ENCODE measurements at places on chromosomes 1 and 21. TPM values are rescaled to one million over a fixed set of nuclear protein-coding genes. Genes with fewer than 3 reads are reported as not detected.

GRCh38 chr1:208475449-208475848 lies 231.3 kb upstream of the PLXNA2 start:
- no peak for DNase-seq

GRCh38 chr1:159088050-159088449 lies 11.5 kb upstream of the AIM2 start:
- DNase-seq: no peak

DNA sequence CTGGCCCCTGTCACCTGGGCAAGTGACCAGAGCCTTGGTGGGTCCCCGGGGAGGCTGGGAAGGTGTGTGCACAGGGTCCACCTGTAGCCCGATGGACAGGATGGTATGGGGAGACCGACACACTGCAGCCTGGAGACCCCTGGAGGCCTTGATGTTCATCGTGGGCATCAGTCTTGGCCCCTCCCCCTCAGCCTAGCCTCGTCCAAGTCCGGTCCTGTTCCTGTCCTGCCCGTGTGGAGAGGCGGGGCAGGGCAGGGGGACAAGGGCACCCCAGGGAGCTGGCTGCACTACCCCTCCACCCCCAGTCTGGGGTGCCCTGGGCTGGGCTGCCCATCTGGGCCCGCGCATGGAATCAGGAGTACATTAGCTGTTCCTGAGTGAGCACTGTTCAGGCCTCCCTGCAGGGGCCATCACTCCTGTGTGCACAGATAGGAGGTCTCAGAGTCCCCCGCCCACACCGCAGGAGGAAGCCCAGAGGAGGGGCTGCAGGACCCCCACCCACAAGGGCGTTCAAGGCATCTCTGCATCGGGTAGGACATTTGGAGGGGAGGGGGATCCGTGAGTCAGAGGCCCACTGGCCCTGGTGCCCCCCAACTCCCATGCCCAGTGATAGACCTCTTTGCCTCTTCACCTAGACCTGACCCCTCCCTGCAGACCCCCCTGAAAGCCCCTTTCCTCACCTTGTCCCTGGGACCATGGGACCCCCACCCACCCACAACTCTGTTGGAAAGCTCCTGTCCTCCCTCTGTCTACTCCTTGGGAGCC lies 63.2 kb downstream of the WNT9A start:
- no peak for DNase-seq

DNA sequence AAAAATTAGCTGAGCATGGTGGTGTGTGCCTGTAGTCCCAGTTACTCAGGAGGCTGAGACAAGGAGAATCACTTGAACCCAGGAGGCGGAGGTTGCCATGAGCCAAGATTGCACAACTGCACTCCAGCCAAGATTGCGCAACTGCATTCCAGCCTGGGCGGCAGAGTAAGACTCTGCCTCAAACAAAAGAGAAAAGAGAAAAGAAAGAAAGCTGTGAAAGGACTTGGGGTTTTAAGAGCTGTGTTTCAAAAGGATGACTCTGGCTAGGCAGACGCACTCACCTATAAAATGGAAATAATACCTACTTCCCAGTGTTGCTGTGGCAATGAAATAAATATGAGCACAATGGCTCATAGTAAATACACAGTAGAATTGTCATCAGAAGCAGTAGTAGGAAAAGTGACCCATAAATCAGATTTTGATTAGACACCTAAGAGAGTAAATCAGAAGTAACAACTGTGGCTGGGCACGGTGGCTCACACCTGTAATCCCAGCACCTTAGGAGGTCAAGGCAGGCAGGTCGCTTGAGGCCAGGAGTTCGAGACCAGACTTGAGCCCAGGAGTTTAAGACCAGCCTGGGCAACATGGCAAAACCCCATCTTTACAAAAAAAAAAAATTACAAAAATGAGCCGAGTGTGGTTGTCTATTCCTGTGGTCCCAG lies 45.9 kb upstream of the PUM1 start:
- no peak for DNase-seq

- DNase-seq: no peak
Measured at GRCh38 chr1:97845805-97846204, 75.0 kb downstream of the DPYD start.

DNA sequence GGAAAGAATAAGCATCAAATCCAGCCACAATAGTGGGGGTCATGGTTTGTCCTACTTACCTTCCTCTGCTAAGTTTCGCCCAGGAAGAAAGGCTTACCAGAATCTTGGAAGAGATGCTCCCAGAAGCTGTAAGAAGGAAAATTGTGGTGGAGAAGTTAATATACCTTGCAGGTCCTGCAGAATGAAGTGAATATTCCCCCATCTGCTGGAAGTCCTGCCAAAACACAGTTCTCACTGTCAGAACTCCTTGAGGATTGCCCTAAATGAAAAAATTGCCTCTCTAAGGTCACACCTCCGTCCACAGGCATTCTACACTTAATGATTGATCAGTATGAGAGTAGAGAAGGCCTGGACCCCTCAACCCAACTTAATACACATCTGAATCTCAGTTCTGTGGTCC lies 78.4 kb upstream of the RGS21 start:
- no peak for DNase-seq

- DNase-seq: no peak
Measured at GRCh38 chr1:116513956-116514355, 56.9 kb downstream of the CD58 start.

DNA sequence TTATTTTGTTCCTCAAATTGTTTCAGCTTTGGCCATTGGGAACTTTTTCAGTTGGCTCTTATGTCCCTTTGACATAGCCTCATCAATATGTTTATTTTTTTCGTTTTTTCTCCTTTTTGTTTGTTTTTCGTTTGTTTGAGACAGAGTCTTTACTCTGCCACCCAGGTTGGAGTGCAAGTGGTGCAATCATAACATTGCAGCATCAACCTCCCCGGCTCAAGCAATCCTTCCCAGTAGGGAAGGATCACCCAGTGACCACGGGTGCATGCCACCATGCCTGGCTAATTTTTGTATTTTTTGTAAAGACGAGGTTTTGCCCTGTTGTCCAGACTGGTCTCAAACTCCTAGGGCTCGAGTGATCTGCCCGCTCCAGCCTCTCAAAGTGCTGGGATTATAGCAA lies 8.1 kb downstream of the POLR3GL start:
- no peak for DNase-seq

DNA sequence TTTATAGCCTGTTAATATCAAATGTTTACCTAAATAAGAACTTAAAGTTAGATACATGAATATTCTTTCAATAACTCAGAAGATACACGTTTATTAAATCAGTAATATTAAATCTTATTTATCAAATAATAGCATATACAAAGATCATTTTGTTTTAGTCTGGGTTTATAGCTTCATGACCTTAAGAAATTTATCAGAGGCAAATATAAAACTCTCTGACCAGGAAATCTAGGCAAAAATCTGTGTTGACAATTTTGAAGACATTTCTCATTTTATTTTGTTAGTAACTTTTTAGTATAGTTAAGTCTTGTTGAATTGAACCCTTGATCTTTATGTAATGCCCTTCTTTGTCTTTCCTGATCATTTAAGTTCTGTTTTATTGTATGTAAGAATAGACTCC lies 46.4 kb downstream of the PRKACB start:
- no peak for DNase-seq

DNA sequence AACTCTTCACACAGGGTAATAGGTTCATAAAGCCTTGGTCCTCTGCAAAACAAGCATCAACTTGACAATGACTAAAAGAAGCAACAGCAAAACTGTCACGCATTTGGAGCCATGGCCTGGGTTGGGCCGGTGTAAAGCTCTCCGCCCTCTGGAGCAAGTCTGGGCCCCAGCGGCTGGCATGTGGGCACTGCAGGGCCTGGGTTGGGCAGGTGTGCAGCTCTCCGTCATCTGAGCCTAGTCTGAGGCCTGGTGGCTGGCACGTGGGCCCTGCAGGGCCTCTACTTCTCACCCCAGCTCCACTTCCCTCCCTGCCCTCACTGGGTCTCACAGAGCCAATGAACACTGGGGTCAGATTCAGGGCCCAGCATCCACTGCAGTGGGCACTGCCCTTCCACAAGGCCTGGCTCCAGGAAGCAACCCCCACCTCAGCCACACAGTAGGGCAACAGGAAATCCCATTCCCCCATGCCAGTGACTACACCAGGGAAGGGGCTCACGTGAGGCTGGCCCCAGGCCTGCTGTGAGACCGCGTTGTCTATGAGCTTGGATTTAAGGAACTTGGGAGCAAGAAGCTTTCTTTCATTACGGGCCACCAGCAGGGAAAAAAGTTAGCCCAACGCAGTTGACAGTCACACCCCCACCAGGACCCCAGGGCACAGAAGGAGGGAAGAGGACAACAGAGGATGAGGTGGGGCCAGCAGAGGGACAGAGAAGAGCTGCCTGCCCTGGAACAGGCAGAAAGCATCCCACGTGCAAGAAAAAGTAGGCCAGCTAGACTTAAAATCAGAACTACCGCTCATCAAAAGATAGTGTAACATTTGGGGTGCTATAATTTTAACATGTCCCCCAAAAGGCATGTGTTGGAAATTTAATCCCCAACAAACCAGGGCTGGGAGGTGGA lies 52.7 kb downstream of the NPHP4 start:
- DNase-seq: no peak

DNA sequence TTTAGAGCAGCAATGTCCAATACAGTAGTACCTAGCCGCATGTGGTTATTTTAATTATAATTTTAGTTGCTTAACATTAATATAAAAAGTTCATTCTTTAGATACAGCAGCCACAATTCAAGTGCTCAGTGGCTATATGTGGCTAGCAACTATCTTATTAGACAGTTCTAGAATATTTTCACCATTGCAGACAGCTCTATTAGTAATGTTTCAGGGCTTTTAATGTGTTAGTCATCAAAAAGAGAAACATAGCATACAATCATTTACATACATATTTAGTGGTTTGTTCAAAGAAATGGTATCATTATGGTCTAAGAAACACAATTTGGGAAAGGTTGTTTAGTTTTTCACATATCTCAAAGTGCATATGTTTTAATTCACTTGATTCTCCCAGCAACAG lies 66.6 kb upstream of the DYNLT5 start:
- DNase-seq: no peak

GRCh38 chr21:45709173-45709572 lies 65.6 kb downstream of the PCBP3 start:
- DNase-seq: no peak

DNA sequence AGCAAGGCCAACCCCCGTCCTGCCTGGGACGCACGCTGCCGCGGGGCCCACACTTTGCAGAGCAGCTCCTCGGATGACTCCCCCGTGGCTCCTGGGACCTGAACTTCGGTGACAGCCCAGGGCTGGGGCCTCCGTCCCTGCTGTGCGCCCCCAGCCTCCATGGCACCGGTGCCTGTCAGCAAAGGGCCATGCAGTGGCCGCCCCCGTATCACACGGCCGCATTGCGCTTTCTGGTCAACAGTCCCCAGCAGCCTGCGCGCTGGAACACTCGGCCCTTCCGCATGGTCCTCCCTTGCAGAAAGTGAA lies 18.0 kb downstream of the NADK start:
- no peak for DNase-seq

DNA sequence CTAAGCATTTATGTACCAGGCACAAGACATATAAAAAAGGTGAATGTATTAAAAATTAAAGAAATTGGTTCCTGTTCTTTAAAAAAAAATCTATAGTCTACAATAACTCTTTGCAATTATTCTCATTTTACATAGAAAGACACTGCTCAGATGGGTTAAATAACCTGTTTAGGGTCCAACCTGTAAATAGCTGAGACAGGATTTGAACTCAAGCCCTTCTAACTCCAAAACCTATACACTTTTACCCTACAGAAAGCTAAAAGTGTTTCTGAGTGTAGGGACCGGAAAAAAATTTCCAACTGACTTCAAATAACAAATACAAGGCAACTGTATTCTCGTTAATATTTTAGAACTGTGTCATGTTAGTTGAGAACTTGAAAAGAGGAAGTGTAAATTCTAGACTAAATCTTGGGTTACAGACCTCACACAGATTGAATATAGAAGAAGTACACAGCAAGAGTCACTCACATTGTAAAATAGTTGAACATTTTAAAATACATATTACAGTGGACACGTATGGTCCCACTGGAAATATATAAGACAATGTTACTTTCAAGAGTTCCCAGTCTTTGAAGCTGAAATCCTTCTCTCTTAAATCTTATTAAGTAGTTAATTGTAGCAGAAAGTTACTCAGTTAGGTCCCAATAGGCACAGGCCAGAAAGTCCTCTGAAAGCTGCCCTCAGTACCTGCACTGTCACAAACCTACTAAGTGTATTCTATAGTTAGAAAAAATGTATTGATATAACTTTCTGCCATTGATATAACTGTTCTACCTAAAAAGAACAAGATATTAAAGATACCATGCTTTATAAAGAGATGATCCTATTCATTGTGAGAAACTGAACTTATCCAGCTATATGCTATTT lies 7.3 kb downstream of the EDEM3 start:
- DNase-seq: no peak

DNA sequence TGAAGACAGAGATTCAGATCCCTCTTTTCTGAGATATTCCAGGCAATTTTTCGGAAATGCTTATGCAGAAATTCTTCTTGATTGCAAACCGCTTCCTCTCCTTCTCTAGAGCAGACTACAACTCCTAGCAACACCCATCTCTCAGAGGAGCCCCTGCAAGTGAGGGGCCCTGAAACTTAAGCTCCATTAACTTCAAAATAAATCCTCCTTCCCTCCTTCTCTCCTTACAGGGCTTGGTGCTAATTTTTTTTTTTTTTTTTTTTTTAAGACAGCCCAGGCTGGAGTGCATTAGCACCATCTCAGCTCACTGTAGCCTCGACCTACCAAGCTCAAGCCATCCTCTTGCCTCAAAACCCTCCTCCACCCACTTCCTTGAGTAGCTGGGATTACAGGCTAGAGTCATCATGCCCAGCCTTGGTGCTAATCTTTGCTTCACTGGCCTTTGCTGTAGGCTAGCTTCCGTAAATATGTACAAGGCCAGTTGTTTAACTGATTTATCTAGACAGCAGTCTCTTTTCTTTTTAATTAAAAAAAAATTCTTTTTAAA lies 30.2 kb upstream of the SFPQ start:
- no peak for DNase-seq

- DNase-seq: no peak
Measured at GRCh38 chr1:27517907-27518718, 28.1 kb upstream of the WASF2 start.

DNA sequence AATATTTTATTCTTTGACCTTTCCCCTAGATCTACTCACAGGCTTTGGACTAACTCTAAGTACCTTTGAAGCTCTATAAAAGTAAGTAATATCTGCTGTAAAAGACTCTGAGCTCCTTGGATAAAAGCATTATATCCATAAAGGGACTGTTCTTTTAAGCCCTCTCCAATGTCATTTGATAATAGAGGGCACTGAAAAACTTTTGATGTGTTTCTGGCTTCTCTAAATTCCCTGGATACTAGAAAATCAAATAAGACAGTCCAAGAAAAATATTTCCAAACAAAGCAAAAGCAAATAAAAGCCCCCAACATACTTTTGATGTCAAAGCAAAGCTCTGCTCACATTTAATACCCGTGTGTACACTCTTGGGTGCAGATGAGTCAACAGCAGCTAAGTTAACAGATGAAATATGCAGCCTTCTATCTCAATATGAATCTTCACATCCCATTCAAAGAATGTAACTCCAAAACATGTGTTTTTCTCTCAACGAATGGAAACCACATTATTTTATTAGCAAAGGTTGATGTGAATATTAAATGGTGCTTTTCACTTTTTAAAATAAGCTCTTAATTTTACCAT lies 230.3 kb downstream of the CENPF start:
- DNase-seq: no peak

GRCh38 chr1:101004670-101005069 lies 20.9 kb downstream of the DPH5 start:
- no peak for DNase-seq

LYSMD1 gene
- 10.9 TPM for total RNA-seq

VASH2 gene
- total RNA-seq: 2.9 TPM

SNX27 gene
- total RNA-seq: 39.4 TPM

HIVEP3 gene
- total RNA-seq: 3.0 TPM

NFIA gene
- 141 TPM for total RNA-seq

LPAR3 gene
- 0.19 TPM for total RNA-seq

TFAP2E gene
- total RNA-seq: 0.63 TPM

LCE1C gene
- not detected for total RNA-seq
